ENCODE measurements at places on chromosomes 4 and X.

- DNase-seq, result no peak
Measured at GRCh38 chr4:134911941-134912340, 710.4 kb upstream of the PABPC4L start.

- no peak for DNase-seq
Measured at GRCh38 chr4:23697722-23698121, 192.1 kb downstream of the PPARGC1A start.

DNA sequence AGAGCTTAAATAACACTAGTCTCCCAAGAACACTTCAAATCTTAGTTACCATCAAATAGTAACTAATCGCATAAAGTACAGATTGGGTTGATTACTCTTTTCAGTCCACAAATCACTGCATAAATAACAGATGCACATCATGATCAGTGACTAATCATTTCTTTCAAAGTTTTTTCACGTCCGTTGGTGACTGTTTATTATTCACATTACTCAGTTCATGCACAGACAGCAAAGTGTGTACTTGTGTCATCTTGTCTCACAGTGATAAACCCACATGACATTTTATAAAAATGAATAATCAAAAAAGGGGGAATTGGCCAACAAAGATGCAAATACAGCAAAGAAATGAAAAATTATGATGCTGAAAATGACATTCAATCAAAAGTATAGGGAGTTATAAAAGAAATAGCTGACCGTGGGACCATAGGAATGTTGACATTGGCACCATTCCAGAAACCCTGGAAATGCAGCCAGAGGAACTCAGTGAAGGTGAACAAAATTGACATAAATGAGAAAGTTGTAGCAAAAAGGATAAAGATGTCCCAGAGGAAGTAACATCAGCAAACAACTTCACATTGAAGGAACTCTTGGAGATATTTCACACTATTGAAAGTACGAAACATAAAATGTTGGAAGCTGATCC lies 161.5 kb downstream of the SOX3 start:
- no peak for DNase-seq

GRCh38 chr4:150501983-150502382 lies 80.0 kb upstream of the MAB21L2 start:
- no peak for DNase-seq

- no peak for DNase-seq
Measured at GRCh38 chr4:181345931-181346330, 897.3 kb upstream of the TENM3 start.

- no peak for DNase-seq
Measured at GRCh38 chrX:103789004-103789403, 12.4 kb downstream of the PLP1 start.

- no peak for DNase-seq
Measured at GRCh38 chr4:22672519-22672918, 20.2 kb upstream of the GBA3 start.

DNA sequence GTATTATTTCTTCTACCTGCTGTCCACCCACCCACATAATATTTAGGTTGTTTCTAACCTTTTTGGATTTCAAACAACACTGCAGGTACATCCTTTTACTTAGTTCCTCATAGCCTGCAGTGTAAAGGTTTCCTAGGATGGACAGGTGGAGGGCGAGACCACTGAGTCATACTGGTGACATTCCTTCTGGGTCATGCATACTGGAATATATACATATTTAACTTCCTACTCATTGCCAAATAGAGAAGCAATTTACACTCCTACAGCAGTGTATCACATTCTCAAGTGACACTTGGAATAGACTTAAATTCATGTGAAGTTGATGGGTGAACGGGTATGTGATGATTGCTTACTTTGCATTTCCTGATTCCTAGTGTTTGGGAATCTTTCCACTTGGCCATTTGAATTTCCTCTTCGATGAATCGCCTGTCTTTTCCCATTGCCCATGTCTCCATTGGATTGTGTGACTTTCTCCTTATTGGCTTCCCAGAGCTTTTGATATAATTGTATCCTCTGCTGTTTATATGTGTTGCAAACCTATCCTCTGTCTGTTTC lies 8.2 kb upstream of the PPP2R2C start:
- no peak for DNase-seq

- no peak for DNase-seq
Measured at GRCh38 chrX:25204182-25204581, 188.4 kb upstream of the ARX start.

GRCh38 chr4:3677748-3678070 lies 88.5 kb upstream of the ADRA2C start:
- no peak for DNase-seq

GRCh38 chrX:40207626-40208025 lies 109.9 kb upstream of the BCOR start:
- no peak for DNase-seq

Data from hematopoietic multipotent progenitor cell treated with erythropoietin and hydrocortisone succinate and interleukin-3 and kit ligand, for 15 days (in vitro differentiated cells).